ENCODE measurements at places on chromosomes 11 and 22. TPM values are rescaled to one million over a fixed set of nuclear protein-coding genes. Genes with fewer than 3 reads are reported as not detected.

DNA sequence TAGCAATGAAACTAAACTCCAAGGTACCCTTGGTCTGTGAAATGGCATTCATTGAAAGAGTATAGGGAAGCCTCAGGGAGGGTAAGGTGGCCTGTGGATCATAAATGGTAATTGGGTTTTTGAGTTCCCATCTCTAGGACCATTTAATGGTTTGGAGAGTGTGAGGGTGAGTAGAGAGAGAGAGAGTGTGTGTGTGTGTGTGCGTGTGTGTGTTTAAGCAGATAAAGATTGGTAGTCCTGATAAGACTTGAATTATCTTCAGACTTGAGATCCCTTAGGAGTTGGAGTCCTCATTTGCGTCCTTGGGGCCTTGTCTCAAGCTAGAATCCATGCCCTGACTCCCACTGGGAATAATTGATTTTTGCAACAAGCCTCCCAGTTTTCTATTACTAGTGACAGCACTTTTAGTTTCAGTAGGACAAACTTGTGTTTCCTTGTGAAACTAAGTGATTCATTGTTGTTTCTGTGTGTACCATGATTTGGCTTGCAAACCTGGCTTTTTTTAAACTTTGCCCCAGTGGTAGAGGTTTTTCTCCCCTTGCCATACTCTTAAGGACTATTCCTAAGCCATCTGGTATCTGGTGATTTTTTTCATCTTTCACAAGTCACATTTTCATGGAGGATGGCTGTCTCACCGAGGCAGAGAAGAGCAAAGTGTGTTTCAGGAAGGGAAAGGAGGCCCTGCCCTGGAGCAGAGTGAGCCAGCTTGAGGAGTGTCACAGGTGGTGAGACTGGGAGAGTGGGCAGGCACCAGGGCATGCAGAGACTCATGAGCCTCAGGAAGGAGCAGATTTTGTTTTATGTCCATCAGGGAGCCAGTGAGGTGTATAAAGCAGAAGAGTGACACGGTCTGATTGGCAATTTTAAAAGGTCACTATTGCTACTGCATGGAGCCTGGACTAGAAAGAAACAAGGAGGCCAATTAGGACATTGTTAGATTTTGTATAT is 26.7 kb downstream of the ALKBH3 start:
- no peak for DNase-seq

The RTL10 gene
- 7.9 TPM for polyA plus RNA-seq

DNA sequence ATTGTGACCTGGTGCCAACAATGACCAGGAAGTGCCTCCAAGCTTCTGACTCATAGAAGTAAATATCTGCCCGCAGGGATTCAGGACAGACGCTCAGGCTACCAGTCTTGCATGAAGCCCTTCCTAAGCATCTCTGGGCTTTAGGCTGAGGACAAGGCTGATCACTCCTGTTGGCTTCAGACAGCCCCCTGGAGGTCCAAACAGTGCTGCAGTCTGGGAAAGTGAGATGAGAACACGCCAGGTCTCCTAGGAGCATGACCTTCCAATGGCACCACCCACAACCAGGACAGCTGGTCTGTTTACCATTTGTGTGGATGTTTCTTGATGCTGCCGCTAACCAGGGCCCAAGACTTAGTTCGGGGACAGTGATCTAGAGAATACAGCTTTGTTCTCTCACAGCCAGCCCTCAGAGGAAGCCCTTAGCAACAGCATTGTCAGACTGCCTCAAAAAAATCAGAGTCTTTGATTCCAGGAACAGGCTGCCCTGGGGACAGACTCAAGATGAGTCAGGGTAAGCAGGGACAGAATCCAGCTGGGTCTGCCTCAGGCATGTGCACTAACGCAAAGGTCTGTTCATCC is 111.2 kb downstream of the ZNF280B start:
- peak; percentile 66 for DNase-seq

DNA sequence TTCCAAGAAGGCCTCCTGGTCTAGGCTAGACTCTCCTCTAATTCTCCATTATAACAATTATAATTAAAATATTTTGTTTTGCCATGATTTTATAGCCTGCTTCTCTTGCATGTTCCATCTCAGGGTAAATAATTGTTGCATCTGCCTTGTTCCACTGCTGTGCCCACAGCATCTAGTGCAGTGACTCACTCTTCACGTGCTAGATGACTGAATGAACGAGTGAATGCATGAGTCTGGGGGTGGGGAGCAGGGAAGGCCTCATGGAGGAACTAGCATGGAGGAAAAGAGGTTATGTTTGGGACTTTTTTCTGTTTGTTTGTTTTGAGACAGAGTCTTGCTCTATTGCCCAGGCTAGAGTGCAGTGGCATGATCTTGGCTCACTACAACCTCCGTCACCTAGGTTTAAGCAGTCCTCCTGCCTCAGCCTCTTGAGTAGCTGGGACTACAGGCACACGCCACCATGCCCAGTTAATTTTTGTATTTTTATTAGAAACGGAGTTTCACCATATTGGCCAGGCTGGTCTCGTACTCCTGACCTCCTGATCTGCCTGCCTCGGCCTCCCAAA is 5.2 kb upstream of the OAF start:
- peak; percentile 72 for DNase-seq

DNA sequence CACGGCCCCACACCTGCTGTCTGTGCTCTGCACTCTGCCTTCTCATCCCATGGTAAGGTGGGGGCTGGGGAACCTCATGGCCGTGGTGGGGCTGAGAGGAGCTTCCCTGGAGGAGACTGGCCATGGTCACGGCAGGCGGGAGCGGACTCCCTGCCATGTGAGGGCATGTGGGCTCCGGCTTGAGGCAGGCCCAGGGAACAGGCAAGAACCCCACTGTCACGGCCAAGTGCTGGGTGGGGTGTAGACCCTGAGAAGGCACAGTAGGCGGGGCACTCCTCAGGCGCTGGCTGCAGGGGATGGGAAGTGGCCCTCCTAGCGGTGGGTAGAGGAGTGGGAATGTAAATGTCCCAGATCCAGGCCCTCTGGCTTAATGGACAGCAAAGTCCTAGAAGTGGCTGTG is 1262.7 kb downstream of the BRD1 start:
- DNase-seq: no peak

DNA sequence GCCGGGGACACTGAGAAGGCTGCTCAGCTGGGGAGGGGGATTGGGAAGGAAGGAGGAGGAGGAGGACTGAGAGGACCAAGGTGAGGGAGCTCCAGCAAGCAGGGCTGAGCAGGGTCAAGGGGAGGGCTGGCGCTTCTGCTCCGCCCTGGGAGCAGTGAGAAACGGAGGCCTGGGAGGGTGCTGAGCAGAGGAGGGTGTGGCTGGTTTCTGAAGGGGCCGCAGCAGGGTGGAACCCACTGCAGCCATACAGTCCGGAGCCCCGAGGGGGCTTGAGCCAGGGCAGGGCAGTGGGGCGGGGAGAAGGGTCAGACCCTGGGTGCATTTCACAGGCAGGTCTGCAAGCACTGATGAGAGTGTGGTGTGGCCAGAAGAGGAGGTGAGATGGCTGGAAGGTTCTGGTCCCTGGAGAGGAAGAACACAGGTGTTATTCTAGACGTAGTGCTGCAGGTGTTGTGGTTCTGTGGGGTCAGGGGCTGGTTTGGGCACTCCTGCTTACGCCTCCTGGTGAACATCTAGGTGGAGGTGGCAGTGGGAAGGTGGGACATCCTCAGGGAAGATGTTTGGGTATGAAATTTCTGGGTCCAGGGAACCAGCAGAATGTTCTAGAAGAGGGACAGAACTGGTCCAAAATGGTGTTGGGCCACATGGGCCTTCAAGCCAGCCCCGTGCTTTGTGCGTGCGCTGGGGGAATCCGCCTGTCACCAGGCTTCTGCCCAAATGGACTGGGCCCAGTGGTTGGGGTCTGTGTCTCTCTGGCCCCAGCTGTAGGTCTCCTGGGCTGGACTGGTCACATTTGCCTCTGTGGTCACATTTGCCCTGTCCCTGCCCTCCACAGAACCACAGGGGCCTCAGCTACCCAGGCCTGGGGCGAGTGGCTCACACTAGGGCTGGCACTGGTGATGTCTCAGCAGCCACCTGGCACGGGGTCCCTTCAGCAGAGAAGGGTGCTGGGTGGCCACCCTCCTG is 714.7 kb downstream of the BRD1 start:
- DNase-seq: no peak

DNA sequence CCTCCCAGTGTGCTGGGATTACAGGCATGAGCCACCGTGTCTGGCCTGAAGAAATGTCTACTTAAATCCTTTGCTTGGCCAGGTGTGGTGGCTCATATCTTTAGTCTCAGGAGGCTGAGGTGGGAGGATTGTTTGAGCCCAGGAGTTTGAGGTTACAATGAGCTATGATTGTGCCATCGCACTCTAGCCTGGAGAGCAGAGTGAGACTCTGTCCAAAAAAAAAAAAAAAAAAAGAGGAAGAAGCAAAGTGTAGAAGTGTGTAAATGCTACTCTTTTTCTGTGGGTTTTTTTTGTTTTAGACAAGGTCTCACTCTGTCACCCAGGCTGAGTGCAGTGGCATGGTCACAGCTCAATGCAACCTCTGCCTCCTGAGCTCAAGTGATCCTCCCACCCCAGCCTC is 6.4 kb upstream of the ATG16L2 start:
- no peak for DNase-seq

- no peak for DNase-seq
These were observed 82.2 kb downstream of the SERGEF start for GRCh38 chr11:17930544-17931125.

DNA sequence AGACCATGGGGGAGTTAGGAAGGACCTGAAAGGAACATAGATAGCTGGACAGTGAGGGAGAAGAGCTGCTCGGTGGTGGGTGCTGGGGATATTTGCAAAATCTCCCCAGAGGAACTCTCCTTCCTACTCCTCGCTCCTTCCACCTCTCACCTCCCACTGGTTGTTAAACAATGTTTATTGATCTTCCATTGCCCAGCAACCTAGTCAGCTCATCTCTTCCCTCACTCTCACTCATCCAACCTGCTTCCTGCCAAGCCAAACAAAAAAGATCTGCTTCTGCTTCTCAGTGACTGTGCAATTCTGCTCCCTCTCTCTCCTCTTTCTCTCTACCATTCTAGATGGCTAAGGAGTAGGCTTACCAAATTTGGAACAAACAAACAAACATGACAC is 115.0 kb downstream of the SLC1A2 start:
- DNase-seq: no peak

DNA sequence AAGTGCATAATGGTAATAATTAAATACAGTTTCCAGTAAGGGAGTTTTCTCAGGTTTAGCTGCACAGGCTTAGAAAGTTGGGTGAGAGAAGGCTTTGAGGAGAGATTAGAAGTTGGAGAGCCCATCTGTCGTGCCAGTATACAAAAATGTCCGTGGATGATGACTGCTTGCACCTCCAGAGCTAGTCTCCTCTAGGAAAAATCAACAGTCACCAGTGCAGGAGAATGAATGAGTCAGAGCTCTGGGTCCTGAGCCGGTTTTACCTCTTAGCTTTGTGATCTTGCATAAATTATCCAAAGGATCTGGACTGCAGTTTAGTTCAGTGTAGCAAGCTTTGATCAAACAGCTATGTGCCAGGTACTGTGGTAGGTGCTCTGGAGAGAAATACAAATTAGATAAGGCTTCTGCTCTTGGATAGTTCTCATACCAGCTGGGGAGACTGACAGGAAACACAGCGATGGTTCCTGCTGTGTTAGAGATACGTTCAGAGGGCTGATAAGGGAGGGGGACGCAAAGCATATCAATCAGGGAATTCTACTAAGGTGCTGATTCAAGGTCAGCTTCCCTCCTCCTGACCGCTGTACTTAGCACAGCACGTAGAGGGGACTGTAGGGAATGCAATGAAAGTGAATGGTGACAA is 125.9 kb downstream of the TEAD1 start:
- no peak for DNase-seq

The IFITM2 gene
- 443 TPM for polyA plus RNA-seq

The GGTLC2 gene
- not detected for polyA plus RNA-seq

DNA sequence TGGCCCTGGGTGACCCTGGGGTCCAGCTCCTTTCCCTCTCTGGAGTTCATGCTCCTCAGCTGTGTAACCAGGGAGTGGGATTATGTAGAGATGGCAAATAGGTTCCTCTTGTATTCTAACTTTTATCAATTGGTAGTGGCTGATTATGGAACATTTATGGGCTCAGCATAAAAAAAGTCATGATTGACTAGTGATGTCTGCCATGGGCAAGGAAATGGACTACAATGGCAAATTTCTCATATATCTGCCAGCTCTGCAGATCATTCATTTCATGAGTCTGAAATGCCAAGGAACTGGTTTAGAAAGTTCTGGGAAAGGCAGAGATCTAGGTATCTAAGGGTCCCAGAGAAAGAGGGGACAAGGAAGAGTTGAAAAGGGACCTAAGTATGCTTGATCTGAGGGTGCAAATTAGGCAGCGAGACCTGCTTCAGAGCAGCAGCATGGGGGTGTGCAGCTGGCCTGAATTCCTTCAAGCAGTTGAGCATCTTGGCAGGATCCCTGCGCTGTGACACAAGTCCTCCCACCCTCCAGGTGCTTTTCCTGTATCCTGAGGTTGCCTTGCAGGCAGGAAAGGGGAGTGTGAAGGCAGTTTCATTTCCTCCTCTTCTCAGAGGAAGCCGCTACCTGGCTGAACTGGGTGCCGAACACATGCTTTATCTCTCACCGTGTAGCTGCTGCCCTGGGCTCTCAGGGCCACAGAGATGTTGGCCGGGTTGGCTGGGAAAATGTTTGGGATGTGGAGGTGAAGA is 10.4 kb downstream of the SLC15A3 start:
- no peak for DNase-seq

The KREMEN1 gene
- polyA plus RNA-seq: 9.3 TPM

The PAX6 gene
- polyA plus RNA-seq: 0.20 TPM

The MN1 gene
- polyA plus RNA-seq: 1.2 TPM

DNA sequence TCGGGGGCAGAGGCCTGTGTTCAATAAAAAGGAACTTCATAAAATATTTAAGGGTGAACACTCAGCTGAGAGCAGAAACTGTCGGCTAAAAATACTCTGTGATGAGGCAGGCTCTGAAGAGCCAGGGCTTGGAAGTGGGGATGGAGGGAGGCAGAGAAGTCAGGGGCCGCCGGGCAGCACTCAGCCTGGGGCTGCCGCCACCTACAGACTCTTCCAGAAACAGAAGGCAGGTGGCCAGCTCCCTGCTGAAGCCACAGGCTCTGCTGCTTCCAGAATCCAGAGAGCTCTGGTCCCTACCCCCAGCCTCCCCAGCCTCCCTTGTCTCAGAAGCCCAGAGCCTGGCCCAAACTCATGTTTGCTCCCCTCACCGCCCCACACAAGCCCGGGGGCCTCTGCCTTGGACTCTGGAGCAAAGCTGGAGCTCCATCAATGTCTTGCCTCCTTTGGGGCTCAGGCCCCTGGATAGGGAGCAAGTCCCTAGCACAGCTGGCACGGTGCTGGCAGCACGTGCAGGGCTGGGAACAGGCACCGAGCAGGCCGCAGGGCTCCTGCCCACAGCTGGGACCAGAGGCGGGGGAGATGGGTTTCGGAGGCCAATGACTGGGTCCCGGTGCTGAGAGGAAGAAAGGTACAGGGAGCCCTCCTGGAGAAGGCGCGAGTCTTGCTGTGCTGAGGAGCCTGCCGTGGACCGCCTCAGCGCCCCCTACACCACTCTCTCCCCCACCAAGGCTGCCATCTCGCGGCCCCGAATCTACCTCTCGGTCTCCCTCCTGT is 8.2 kb downstream of the LRFN4 start:
- DNase-seq: no peak

GRCh38 chr11:78497293-78497692 is 77.4 kb downstream of the NARS2 start:
- no peak for DNase-seq

GRCh38 chr11:45507916-45508315 is 157.5 kb downstream of the CHST1 start:
- no peak for DNase-seq

Data from adrenal gland (tissue), 19 donors.